Activated T-helper 1 cell treated with anti-CD3 and anti-CD28 coated beads, Interleukin-2, amount 50 U/mL, for 16 hours (primary cell): ENCODE measurements at places on chromosomes 12 and 14.

GRCh38 chr14:57583396-57583795 lies 89.7 kb upstream of the CCDC198 start:
- no peak for DNase-seq

DNA sequence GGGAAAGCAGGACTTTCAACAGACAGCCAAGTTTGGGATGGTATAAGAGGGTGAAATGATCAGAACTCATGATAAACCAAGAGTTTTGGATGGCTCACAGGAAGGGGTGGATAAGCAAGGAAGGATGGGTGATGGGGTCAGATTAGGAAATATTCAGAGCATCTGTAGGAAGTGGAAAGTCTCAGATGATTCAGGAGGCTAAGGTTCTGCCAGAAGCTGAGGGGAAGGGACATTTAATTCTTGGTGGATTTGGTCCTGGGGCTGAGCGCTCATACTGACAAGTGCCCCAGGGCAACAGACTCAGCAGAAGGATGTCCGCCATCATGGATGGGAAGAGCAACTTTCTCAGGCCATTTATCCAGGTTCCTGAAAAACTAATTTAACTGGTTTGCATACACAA lies 28.4 kb upstream of the BDKRB2 start:
- no peak for DNase-seq

GRCh38 chr12:43022838-43023237 lies 433.3 kb upstream of the PRICKLE1 start:
- no peak for DNase-seq

GRCh38 chr12:123732251-123732650 lies 20.1 kb downstream of the ATP6V0A2 start:
- DNase-seq: no peak

DNA sequence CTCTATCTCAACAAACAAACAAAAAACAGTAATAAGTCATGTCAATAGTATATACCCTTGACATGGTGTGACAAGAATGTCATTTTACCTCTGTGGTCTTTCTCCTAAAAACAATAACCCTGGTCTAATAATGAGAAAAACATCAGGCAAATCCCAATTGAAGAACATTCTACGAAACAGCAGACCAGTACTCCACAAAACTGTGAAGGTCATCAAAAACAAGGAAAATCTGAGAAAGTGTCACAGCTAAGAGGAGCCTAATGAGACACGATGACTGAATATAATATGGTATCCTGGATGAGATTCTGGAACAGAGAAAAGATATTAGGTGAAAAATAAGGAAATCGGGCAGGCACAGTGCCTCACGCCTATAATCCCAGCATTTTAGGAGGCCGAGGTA lies 5.6 kb upstream of the COCH start:
- no peak for DNase-seq

DNA sequence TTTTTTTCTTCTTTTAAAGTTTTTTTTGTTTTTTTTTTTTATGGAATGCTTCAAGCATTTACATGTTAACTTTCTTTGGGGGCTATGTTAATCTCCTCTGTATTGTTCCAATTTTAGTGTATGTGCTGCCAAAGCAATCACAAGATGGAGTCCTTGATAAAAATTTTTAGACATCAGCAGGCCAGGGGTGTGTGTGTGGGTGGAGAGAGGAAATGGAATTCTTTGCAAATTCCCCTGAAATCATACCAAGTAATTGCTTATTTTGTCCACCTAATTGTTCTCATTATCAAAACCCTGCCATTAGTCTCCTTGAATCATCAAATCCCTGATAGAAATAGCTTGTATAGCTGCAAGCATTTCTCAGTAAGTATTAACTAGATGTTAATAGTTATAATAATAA lies 21.7 kb downstream of the RNF212B start:
- no peak for DNase-seq

DNA sequence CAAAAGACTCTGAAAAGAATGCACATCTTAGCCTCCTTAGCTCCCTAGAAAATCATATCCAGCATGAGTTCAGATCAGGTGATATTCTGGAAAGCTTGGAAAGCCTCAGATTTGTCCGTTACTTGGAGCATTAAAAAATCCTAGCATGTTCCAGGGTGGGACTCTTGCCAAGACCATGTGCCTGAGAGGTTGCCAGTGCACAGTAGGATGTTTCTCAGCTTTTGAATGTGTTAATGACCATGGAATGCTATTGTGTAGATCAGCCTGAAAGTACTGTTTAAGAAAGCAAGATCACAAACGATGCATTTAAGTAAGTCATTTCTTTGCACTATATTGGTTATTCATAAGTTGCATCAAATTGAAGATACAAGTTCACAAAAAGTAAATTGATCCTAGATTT lies 230.5 kb downstream of the ETNK1 start:
- DNase-seq: no peak

GRCh38 chr14:64824471-64824870 lies 55.2 kb downstream of the SPTB start:
- DNase-seq: no peak

DNA sequence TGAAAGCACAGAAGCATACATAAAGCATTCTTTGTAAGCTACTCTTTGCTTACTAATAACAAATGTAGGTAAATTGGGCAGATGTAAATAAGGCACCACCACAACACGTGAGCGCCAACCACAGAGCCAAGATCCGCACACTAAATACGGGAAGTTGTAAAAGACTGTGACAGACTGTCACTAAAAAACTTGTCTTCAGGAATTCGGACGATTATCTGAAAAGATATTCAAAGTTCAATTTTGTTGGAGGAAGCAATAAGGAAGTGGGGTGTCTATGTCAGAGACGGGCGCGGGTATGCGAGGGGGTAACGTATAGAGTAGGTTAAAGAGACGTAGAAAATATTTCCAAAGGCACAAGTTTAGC lies 1.5 kb upstream of the HSP90B1 start:
- DNase-seq: peak; percentile 9

GRCh38 chr12:132226604-132227003 lies 82.3 kb downstream of the NOC4L start:
- no peak for DNase-seq

DNA sequence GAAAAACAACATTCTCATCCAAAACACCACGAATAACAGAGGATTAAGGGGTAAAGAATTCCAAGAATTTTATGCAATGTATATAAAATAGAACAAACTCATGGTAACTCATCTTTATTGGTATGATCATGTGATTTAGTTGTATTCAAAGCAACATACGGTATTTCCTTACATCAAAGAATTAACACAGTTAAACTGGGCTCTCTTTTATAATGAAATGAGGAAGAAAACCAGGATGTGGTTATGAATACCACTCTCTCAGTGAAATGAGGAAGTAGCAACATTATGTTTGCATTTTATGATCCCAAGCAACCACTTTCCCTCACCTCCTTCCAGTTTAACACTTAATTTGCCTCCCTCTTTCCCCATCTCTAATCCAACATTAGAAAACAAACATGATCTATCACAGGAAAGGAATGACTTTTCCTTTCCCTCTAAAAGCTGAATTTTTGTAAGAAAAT lies 22.9 kb downstream of the SPTLC2 start:
- no peak for DNase-seq

- no peak for DNase-seq
Measured at GRCh38 chr14:58697266-58697929, 59.6 kb downstream of the DACT1 start.

GRCh38 chr12:55683676-55684075 lies 24.0 kb downstream of the ITGA7 start:
- no peak for DNase-seq

- no peak for DNase-seq
Measured at GRCh38 chr12:59194794-59195193, 274.5 kb upstream of the LRIG3 start.

DNA sequence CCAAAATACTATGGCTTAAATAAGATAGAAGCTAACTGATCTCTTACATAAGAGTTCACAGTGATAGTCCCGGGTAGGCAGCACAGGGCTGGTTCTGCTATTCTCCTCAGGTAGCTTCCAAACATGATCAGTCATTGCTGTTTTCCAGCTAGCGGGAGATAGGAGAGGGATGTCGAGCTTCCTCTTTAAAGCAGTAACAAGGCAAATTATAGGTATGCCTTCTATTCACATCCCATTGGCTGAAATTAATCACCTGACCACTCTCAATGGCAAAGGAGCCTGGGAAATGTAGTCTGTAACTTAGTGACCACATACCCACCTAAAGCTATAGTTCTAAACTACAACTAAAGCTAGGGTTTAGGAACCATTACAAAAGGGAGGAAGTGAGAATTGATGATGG lies 34.5 kb upstream of the VRK1 start:
- DNase-seq: no peak

GRCh38 chr14:34300882-34301734 lies 160.9 kb downstream of the SPTSSA start:
- no peak for DNase-seq

GRCh38 chr14:32197919-32198318 lies 3.9 kb upstream of the RNU6-7 start:
- DNase-seq: no peak

DNA sequence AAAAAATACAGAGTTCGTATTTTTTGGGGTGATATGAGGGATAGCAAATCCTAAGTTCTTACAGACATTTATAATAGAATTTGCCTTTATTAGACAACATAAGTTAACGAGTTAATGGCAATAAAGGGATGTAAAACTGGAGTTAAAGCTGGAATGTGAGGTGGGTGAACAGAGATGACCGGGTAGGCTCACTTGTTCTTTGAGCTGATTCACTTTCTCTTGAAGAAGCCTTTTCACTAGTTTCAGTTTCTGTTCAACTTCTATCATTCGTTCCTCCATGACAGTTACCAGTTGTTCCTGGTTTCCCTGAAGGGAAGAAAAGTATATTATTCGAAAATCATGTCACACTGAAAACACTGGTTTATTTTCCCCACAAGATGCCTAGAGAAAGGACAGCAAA lies 57.7 kb upstream of the SAV1 start:
- DNase-seq: no peak

DNA sequence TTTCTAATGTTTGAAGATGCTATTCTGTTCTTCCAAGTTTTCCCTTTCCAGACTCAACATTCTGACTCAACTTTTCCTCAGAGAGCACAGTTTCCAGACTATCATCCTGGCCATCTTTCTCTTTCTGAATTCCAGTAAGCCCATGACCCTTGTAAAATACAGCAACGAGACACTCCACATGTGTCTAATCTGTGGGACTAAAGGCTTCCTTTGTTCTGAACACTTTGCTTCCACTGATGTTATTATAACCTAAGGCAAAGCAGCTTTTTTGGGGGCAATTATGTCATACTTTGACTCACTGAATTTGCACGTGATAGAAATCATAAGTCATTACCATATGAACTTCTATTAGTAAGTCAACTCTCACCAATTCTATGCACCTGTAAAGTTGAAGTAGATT lies 6.3 kb upstream of the ART4 start:
- DNase-seq: no peak

- DNase-seq: no peak
Measured at GRCh38 chr14:20179880-20180279, 10.8 kb upstream of the OR11G2 start.

DNA sequence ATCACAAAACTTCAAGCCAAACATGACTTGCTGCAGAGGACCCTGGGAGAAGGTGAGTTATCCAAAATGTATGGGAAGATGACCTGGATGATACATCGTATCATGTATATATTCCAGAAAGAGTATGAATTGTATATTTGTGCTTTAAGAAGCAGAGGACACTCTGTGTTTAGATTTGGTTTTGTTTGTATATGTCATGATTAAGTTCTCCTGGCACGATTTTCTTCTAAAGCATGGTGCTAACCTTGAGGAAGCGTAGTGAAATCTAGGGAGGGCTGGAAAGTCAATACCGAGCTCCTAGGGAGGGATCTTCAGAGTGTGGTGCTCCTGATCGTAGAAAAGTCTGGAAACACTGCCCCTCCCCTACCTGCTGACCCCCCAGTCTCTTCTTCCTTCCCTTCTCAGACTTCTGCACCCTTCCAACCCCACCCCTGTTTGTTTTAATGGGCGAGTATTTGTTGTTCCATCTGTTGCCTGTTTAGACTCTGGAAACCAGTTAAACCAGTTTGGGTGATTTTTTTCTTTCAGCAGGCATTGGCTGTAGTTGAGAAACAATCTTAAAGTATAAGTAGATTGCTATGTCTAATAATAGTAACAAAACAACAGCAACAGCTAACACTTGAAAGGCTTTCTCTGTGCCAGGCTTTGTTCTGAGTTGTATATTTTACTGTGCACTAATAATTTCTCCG lies 141.6 kb downstream of the KICS2 start:
- DNase-seq: no peak

DNA sequence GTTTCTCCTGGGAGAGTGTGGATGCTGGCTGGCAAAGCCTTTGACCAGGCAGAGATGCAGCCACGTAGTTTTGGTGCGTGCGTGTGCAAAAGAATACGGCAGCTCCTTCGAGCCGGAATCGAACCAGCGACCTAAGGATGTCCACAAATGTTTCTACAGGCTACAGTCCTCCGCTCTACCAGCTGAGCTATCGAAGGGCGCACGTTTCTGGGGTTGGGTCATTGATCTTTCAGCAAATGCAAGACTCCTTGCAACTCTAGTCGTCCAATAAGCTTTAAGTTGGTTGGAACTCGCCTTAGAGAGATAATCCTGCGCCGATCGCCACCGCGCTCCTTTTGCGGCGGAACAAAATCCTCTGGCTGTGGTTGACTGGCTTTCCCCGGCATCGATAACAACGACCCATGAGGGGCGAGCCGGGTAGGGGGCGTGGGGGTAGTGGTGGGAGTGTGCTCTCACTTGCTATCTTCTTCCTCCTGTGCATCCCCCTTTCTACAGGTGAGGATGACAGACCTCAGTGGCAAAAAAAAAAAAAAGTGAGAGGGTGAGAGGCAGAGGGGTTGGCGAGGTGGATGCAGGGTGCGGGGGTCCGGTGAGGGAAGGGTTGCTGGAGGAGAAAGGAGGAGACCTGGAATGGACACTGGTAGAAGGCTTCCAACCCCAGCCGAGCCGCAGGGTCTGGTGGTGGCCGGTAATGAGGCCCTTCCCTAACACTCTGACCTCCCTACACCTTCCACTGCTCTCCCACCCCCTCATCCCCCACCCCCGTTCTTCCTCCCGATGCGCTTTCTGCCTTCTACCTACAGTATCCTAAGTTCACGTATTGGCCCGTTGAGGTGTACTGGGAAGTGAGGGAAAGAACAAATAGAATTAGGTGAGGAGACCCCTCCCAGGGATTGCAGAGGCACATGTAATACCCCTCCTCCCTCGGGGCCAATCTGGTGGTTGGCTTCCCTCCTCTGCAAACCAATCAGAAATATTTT lies 11.8 kb upstream of the OR6S1 start:
- DNase-seq: no peak

DNA sequence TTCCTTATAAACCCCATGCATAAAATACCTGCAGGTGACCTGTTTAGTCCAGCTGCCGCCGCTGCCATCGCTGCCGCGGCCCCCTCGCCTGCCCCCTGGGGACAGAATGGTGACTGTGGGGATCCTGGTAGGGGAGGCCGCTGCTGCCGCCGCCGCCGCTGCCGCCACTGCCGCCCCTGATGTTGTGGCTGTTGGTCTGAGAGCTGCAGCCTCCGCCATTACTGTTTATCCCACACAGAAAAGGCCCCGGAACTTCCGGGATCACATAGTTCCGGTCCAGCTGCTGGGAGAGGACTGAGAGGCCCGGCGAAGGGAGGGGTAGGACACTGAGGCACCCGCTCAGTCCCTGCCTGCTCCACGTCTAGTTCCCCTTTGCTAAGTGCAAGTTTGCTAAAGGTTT lies 244.9 kb downstream of the C12orf50 start:
- no peak for DNase-seq

- no peak for DNase-seq
Measured at GRCh38 chr12:57886542-57886941, 40.0 kb upstream of the CTDSP2 start.
